ENCODE measurements at places on chromosomes 4 and X. TPM values are rescaled to one million over a fixed set of nuclear protein-coding genes. Genes with fewer than 3 reads are reported as not detected.

GRCh38 chrX:48631376-48632090 is 34.2 kb downstream of the WDR13 start:
- peaks cover 3% of the 10 kb centered on the region for H3K4me1 ChIP-seq
- H3K4me3 ChIP-seq: no peak overlapping the region
- no peak overlapping the region for H3K27ac ChIP-seq
- no peaks in the 10 kb centered on the region for H3K27me3 ChIP-seq
- H3K36me3 ChIP-seq: no peaks in the 10 kb centered on the region

DNA sequence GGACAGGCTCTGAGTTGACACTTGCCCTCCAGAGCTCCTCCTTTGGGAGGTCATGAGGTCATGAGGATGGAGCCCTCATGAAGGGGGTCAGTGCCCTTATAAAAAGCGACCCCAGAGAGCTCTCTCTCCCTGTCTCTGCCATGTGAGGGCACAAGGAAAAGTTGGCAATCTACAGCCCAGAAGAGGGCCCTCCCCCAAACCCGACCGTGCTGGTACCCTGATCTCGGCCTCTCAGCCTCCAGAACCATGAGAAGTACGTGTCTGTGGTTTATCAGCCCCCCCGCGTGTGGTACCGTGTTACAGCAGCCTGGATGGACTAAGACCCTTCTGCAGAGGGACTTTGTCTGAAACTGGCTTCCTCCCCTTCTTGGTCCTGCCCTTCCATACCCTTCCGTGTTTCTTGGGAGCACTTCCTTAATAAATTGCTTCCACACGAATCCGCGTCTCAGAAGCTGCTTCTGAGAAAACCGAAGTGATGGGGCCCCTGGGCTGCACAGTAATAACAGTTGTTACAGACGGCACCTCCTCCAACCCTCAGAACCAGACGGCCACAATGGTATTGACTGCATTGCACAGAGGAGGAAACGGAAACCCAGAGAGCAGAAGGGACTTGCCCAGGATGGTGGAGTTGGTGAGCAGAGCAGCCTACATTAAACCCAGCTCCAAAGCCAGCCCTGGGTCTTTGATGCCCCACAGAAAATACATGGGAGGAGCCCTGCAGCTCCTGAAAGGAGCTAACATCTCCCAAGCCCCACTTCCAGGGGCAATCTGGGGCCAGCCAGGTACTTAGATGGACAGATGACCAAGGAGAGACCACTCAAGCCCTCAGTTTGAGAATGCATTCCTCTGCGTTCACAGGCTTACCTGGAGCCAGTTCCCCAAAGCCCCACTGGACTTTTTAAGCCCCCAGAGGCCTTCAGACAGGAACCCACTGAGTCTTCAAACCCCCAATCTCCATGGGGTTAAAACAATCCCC is 242.7 kb downstream of the BCOR start:
- no peak overlapping the region for H3K4me3 ChIP-seq
- no peaks in the 10 kb centered on the region for H3K27me3 ChIP-seq
- H3K27ac ChIP-seq: no peak overlapping the region

DNA sequence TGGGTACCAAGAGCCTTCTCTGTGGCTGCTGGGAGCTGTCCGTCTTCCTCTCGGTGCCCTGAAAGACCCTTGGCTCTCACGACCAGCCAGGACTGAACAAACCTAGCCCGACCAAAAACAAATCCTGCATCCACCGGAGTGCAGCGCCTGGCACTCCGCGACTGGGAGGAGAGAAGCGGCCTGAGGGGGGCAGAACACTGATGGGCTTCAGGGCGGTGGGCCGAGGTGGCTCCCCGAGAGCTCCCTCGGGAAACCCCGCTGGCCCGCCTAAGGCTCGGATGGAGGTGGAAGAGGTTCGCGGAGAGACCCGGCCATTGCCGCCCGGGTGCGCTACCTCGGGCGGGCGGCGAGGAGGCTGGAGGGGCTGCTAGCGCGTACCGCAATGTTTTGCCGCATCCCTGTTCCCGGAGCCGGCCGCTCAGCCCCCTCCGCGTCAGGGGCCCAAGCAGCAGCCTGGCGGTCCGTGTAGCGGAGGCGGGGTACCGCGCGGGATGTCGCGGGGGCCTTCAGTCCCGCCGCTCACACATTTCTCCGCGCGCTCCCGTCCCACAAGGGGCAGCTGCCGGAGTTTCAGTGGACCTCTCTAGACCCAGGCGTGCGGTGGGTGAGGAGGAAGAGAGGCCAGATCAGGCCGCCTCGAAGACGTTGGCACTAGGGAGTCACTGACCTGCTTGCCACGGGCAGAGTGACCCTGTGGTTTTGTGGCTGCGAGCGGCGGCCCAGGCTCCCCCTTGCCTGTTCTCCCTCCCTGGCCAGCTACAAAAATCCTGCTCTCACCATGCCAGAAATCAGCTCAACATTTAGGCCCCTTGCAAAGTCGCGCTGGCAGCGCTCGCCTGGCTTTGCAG is 2.2 kb downstream of the SLITRK4 start:
- no peak overlapping the region for H3K27ac ChIP-seq
- no peaks in the 10 kb centered on the region for H3K36me3 ChIP-seq
- H3K27me3 ChIP-seq: peaks cover 20% of the 10 kb centered on the region
- peak; percentile 86 for DNase-seq
- H3K4me1 ChIP-seq: peaks cover 17% of the 10 kb centered on the region
- H3K4me3 ChIP-seq: peak overlapping the region; percentile 59

DNA sequence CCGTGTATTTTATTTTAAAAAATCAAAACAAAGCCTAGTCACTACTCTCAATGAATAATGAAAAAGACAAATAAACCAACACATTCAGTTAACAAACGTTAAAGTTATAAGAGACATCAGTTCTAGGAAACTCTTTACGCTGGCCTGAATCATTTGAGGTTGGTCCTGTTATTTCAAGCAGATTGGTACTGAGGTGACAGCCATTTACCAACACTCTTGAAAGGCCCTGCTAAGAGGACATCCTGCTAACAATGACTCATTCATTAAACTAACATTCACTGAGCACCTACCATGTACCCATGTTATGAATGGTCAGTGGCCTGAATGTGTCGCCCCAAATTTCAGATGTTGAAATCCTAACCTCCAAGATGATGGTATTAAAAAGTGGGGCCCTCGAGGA is 57.1 kb upstream of the ADGRG2 start:
- no peak overlapping the region for H3K27ac ChIP-seq
- no peaks in the 10 kb centered on the region for H3K36me3 ChIP-seq
- H3K4me1 ChIP-seq: peaks cover 12% of the 10 kb centered on the region
- DNase-seq: no peak

GRCh38 chr4:176883108-176883550 is 90.4 kb upstream of the VEGFC start:
- peaks cover 24% of the 10 kb centered on the region for H3K4me1 ChIP-seq
- peak overlapping the region; percentile 14 for H3K4me3 ChIP-seq
- H3K36me3 ChIP-seq: no peaks in the 10 kb centered on the region
- peak overlapping the region; percentile 75 for H3K27ac ChIP-seq
- DNase-seq: no peak
- H3K27me3 ChIP-seq: no peaks in the 10 kb centered on the region

DNA sequence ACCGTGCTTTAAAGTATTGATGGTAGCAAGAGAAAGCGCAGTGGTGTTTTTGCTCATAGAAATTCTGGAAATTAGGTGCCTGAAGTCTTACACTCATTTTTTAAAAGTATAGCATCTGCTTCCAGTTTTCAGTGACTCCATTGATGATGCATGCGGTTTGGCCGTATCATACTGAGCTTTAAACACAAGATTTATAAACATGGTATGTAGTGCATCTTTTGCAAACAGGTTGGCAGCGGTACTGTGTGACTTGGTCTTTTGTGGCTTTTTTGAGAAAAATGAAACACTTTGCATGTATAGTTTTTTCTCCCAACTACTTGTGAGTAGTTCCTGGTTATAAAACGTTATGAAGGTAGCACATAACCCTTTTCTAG is 2.0 kb downstream of the DDX3X start:
- H3K36me3 ChIP-seq: peaks cover 6% of the 10 kb centered on the region
- H3K4me1 ChIP-seq: peaks cover 52% of the 10 kb centered on the region
- peak overlapping the region; percentile 92 for H3K4me3 ChIP-seq
- H3K27ac ChIP-seq: peak overlapping the region; percentile 100

DNA sequence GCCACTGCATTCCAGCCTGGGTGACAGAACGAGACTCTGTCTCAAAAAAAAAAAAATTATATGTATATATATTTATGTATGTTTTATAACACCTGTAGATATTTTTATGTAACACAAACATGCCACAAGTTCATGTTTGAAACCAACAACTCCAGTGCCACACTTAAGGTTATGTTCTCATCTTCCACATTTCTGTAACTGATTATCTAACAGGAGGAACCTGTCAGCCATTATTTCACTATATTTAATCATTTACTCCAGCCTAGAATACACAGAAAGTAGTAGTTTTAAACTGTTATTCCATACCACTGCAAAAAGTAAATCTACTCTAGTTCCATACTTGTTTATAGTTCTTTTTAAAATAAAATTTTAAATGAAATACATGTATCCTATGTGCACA is 32.3 kb downstream of the MCUB start:
- no peak overlapping the region for H3K27ac ChIP-seq
- H3K36me3 ChIP-seq: no peaks in the 10 kb centered on the region
- H3K27me3 ChIP-seq: no peaks in the 10 kb centered on the region

The TACR3 gene
- not detected for total RNA-seq

GRCh38 chr4:172736046-172736445 is 432.6 kb upstream of the GALNT7 start:
- H3K36me3 ChIP-seq: peaks cover 3% of the 10 kb centered on the region
- no peaks in the 10 kb centered on the region for H3K27me3 ChIP-seq

GRCh38 chrX:19342331-19342906 is 1.3 kb upstream of the PDHA1 start:
- H3K27ac ChIP-seq: peak overlapping the region; percentile 92
- DNase-seq: no peak
- no peaks in the 10 kb centered on the region for H3K27me3 ChIP-seq
- H3K4me3 ChIP-seq: peak overlapping the region; percentile 79
- H3K4me1 ChIP-seq: peaks cover 26% of the 10 kb centered on the region

GRCh38 chr4:186570193-186570996 is 15.0 kb upstream of the MTNR1A start:
- H3K27ac ChIP-seq: no peak overlapping the region
- no peaks in the 10 kb centered on the region for H3K27me3 ChIP-seq
- H3K4me1 ChIP-seq: no peaks in the 10 kb centered on the region

GRCh38 chr4:53916431-53916889 is 147.9 kb downstream of the CHIC2 start:
- H3K36me3 ChIP-seq: no peaks in the 10 kb centered on the region
- H3K4me3 ChIP-seq: no peak overlapping the region
- no peak for DNase-seq
- no peak overlapping the region for H3K27ac ChIP-seq
- H3K27me3 ChIP-seq: no peaks in the 10 kb centered on the region

- H3K36me3 ChIP-seq: peaks cover 9% of the 10 kb centered on the region
- no peaks in the 10 kb centered on the region for H3K27me3 ChIP-seq
- no peak for DNase-seq
These were observed 259.8 kb downstream of the ARHGAP10 start for GRCh38 chr4:147991543-147992283.

GRCh38 chr4:165867961-165868360 is 5.1 kb upstream of the TLL1 start:
- no peaks in the 10 kb centered on the region for H3K36me3 ChIP-seq
- DNase-seq: no peak
- H3K4me1 ChIP-seq: peaks cover 8% of the 10 kb centered on the region
- no peak overlapping the region for H3K27ac ChIP-seq
- H3K4me3 ChIP-seq: no peak overlapping the region
- H3K27me3 ChIP-seq: peaks cover 18% of the 10 kb centered on the region

GRCh38 chrX:56791456-56791855 is 62.4 kb downstream of the NBDY start:
- DNase-seq: no peak
- no peak overlapping the region for H3K27ac ChIP-seq
- no peaks in the 10 kb centered on the region for H3K36me3 ChIP-seq
- no peak overlapping the region for H3K4me3 ChIP-seq
- no peaks in the 10 kb centered on the region for H3K27me3 ChIP-seq

- no peak overlapping the region for H3K27ac ChIP-seq
- DNase-seq: no peak
- peaks cover 32% of the 10 kb centered on the region for H3K27me3 ChIP-seq
- H3K36me3 ChIP-seq: no peaks in the 10 kb centered on the region
These were observed 22.9 kb upstream of the COX7B2 start for GRCh38 chr4:46931981-46932380.

DNA sequence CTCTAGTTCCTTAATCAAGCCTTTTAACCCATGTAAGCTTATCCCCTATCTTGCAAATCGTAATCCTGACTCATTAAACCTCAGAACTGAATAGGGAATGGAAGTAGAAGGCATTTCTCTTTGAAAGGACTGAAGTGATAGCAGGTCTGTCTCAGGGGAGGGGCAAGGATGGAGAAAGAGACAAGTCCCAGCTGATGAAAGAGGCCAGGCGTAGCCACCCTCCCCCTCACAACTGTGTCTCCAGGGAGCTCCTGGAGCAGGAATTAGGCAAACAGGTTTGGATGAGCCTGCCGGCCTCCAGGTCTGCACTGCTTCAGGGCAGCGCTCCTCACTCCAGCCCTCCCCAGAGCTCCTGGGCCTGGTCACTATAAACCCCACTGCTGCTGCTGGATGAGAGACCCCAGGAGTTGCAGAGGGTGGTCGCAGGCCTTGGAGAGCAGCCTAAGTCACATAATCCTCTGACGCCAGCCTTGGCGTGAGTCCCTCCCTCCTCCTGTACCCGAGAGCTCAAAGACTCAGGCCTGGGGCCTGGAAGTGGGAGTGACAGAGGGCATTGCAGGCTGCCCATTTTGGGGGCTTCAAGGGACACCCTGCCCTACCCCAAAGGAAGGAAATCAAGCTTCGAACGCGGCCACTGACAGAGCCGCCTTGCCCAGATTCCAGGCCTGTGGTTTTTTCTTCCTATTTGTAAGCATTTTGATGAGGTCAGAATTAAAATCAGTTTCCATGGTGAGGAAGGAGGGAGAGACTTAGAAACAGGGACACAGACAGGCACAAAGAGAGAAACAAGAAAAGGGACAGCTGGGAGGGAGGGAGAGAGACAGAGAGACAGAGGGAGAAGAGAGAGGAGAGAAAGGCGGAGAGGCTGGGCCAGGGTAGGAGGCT is 21.2 kb upstream of the MSX1 start:
- H3K4me1 ChIP-seq: no peaks in the 10 kb centered on the region
- H3K27ac ChIP-seq: no peak overlapping the region
- peaks cover 13% of the 10 kb centered on the region for H3K27me3 ChIP-seq

The H2AZ1 gene
- total RNA-seq: 209 TPM

The SLC30A9 gene
- total RNA-seq: 44.6 TPM

GRCh38 chrX:107766470-107767150 is 9.0 kb downstream of the TSC22D3 start:
- no peak overlapping the region for H3K4me3 ChIP-seq
- H3K4me1 ChIP-seq: peaks cover 6% of the 10 kb centered on the region
- no peaks in the 10 kb centered on the region for H3K36me3 ChIP-seq
- no peak overlapping the region for H3K27ac ChIP-seq

- no peaks in the 10 kb centered on the region for H3K4me1 ChIP-seq
- no peak overlapping the region for H3K4me3 ChIP-seq
- H3K36me3 ChIP-seq: no peaks in the 10 kb centered on the region
- no peak for DNase-seq
- no peak overlapping the region for H3K27ac ChIP-seq
These were observed 68.6 kb downstream of the CHST7 start for GRCh38 chrX:46642145-46642544.

GRCh38 chrX:86033385-86033784 is 14.0 kb downstream of the CHM start:
- DNase-seq: no peak
- no peak overlapping the region for H3K4me3 ChIP-seq
- peaks cover 70% of the 10 kb centered on the region for H3K4me1 ChIP-seq
- H3K36me3 ChIP-seq: no peaks in the 10 kb centered on the region
- H3K27me3 ChIP-seq: no peaks in the 10 kb centered on the region
